Effector memory CD8-positive, alpha-beta T cell (primary cell): ENCODE measurements at places on chromosomes 5 and 9.

- DNase-seq, result no peak
Measured at GRCh38 chr5:43422143-43422542, 10.0 kb upstream of the CCL28 start.

DNA sequence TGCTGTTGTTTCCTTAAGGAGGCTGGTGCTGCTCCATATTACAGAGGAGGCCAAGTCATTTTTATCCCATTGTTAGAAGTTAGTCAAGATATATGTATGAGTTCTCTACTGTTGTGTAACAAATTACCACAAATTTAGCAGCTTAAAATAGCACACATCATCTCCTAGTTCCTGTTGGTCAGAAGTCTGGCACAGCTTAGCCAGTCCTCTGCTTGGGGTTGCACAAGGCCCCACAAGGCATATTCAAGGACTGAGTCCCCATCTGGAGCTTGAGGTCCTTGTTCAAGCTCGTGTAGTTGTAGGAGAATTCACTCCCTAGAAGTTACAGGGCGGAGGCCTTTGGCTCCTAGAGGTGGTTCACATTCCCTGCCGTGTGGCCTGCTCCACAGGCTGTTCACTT lies 14.7 kb downstream of the MTAP start:
- no peak for DNase-seq

DNA sequence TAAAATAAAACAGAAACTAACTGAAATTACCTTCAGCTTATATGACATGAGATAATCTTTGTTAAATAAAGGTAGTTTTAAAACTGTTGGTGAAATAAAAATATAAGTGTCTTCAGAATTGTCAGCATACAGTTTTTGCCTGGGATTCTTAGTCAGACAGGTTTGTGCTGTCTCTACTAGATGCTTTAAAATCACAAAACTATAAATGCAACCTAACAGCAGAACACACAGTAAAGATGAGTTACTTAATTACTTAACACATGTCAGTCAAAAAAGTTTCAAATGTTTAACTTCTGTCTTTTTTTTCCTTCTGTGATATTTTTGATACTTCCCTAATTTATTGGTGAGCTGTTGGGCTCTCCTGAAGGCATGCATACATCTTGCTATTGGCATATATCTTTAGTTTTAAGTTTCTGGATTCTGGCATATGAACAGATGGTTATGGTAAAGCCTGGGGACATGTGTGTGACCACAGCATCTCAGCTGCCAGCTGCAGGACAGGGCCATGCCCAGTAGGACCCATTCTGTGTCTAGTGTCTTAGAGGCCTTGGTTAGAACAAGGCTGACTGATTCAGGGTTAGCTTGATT lies 231.1 kb upstream of the NUDT12 start:
- DNase-seq, result no peak

DNA sequence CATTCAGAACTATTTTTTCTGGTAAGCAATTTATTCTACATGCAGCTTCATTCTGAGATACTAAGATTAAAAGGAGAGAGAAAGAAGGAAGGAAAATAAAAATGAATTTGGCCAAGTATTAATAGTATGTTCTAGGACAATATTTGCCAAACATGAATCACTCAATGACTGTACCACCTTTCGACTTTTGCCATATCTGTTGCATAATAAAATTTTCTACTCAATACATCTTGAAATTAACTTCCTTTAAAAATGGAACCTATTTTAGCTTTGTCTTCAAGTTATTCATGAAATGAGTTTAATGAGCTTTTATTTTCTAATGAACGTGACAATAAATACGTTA lies 111.8 kb downstream of the MARCHF3 start:
- no peak for DNase-seq

DNA sequence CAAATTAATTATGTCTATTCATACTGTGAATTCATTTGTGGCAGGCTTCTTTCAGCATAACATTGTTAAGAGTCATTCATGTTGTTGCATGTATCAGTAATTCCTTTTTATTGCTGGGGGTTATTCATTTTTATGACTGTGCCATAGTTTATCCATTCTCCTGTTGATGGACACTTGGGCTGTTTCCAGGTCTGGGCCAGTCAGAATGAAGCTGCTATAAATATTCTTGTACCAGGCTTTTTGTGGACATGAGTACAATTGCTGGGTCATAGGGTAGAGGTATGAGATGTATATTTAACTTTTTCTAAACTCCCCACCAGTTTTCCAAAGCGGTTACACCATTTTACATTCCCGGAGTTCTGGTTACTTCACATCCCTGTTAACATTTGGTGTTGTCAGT lies 13.6 kb downstream of the PRPF4 start:
- DNase-seq, result no peak

GRCh38 chr5:177512736-177513380 lies 3.2 kb upstream of the DOK3 start:
- no peak for DNase-seq

GRCh38 chr5:53403758-53404157 lies 76.7 kb upstream of the FST start:
- no peak for DNase-seq

DNA sequence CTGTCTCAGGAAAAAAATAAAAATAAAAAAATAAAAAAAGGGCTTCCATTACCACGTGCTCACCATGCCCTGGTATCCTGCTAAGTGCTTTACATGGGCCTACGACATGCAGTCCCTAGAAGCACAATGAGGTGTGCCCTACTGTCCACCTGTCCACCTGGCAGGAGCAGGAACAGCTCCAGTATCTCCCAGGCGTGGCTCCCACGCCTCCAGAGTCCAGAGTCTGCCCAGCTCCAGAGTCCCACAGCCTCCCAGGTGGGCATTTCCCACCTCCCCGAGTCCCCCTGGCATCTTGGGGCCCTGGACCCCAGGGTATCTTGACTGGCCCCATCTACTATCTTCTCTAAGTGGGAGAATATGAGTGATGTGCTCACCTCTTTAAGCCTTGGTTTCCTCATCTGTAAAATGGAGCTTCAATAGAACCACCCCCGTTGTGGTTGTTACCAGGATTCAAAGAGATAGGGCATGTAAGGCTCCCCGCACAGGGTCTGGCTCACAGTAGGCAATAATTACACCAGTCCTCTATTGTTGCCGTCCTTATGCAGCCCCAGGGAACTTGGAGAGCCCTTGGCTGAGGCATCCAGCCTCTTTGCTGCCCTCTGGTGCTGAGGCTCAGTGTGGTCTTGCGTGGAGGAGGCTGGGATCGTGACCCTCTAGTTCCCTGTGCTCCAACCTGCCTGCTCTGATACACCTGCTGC lies 8.9 kb downstream of the CXCL14 start:
- no peak for DNase-seq

GRCh38 chr5:62256161-62257019 lies 49.6 kb upstream of the KIF2A start:
- DNase-seq, result no peak
